Fibroblast of skin of scalp (primary cell): ENCODE measurements at places on chromosomes 4 and X.
A peak's percentile ranks its signal among the peaks of the same experiment; 100 is the strongest.

DNA sequence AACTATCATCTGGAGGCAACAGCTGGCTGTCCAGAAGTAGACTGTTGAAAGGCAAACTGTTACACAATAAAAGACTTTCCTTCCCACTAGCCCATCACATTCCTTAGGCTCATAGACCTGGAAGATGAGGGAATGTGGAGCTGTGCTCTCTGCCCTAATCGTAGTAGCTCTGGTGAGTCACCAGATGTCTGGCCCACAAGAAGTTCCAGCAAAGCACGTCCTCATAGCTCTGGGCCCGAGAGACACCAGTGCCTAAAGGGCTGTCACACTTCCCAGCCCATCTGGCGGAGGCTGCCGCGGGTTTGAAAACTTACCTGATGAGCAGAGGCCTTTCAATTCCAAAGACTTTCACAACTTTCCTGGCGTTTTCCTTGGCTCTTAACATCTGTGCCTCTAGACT, 81.7 kb upstream of the STOX2 start:
- DNase-seq = peak; percentile 68

- peak; percentile 75 for DNase-seq
Observed at GRCh38 chr4:7987148-7987989, 47.7 kb upstream of the AFAP1 start.

DNA sequence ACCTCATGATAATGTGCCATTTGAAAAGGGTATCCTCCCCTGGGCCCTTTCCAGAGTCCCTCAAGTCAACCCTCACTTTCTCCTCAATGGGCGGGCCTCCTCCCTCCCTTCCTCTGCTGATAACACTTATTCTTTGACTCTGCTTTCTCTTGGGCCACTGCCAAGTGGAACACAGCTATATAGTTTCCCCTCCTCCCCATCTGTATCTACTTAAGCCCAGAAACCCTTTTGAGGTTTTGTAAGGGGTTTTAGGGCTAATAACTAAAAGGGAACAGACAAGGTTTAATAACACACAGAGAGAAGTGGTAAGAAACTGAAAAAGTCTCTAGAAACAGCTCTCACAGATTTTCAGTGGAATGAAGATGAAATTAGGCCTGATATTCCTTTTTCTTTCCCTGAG, 116.7 kb downstream of the GPC3 start:
- DNase-seq = no peak

GRCh38 chrX:129622757-129623301, 31.9 kb downstream of the APLN start:
- peak; percentile 76 for DNase-seq

DNA sequence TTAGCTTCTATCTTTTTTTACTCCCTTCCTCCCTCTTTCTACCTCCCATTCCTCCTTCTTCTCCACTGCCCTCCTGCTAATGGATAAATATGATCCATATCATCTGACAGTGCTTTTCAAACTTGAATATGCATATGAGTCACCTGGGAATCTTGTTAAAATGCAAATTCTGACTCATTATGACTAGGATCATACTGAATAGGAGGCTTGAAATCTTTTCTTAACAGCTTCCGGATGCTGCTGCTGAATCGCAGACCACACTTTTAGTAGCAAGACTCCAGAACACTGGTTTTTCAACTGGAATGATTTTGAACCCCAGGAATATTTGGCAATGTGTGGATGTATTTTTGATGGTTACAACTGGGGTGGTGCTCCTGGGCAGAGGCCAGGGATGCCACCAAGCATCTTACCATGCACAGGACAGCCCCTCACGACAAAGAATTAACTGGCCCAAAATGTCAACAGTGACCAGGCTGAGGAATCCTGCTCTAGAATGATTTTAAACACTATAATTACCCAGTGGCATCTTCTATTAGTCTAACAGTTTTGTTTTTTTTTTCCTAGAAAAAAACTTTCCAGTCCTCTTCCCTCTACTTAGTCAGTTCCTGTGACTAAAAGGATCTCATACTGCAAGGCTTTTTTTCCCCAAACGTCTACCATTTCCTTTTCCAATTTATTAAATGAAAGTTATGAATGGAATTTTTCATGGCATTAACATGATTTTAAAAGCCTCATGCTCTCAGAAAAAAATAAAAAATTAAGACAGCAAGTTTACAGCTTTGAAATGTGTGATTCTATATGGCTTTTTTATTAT, 10.6 kb upstream of the PYURF start:
- peak; percentile 86 for DNase-seq

- no peak for DNase-seq
Observed at GRCh38 chr4:85555206-85555605, 80.3 kb downstream of the ARHGAP24 start.

- DNase-seq = no peak
Observed at GRCh38 chr4:42401171-42401570, 3.9 kb downstream of the SHISA3 start.
